Smooth muscle cell of the coronary artery (primary cell): ENCODE measurements at places on chromosomes 11 and 22. TPM values are rescaled to one million over a fixed set of nuclear protein-coding genes. Genes with fewer than 3 reads are reported as not detected.

The PIH1D2 gene
- total RNA-seq: 0.12 and 1.1 TPM in 2 replicates

The TMEM121B gene
- total RNA-seq: 0.08 TPM in 1 of 2 replicates, not detected in the other

The ADORA2A gene
- total RNA-seq: 0.35 and 15.0 TPM in 2 replicates

The OR5AR1 gene
- total RNA-seq: not detected in 2 replicates

The TSSK2 gene
- total RNA-seq: under 0.01 TPM in 1 of 2 replicates, not detected in the other

The OR10D3 gene
- not detected in 2 replicates for total RNA-seq

The GLYAT gene
- not detected in 2 replicates for total RNA-seq

The ADAMTS15 gene
- 27.0 and 42.8 TPM in 2 replicates for total RNA-seq

The LSP1 gene
- 0.53 and 25.2 TPM in 2 replicates for total RNA-seq

The RBMXL2 gene
- 0.08 TPM in 1 of 2 replicates, not detected in the other for total RNA-seq

The LINC01488 gene
- 0.08 TPM in 1 of 2 replicates, not detected in the other for total RNA-seq

The TUG1 gene
- total RNA-seq: 14.7 and 25.8 TPM in 2 replicates

The AMOTL1 gene
- 37.3 and 47.8 TPM in 2 replicates for total RNA-seq

The ANKRD49 gene
- 6.8 and 8.7 TPM in 2 replicates for total RNA-seq

The MYOD1 gene
- not detected in 2 replicates for total RNA-seq

The OR52W1 gene
- total RNA-seq: not detected in 2 replicates

The LAYN gene
- 6.5 and 61.4 TPM in 2 replicates for total RNA-seq

The APOA1 gene
- total RNA-seq: 1.1 and 103 TPM in 2 replicates

The KRTAP5-9 gene
- not detected in 2 replicates for total RNA-seq

The OR52H1 gene
- 0.38 and 1.2 TPM in 2 replicates for total RNA-seq

The FREY1 gene
- total RNA-seq: 0.75 and 1.8 TPM in 2 replicates

The MUC2 gene
- not detected in 2 replicates for total RNA-seq

The BTBD18 gene
- total RNA-seq: not detected in 2 replicates

The OR2D2 gene
- 0.15 TPM in 1 of 2 replicates, not detected in the other for total RNA-seq

The KCNJ4 gene
- total RNA-seq: under 0.01 TPM in 1 of 2 replicates, not detected in the other

The MPPED2 gene
- not detected in 2 replicates for total RNA-seq

The MPZL3 gene
- 0.12 and 1.1 TPM in 2 replicates for total RNA-seq

The DNAJB7 gene
- not detected in 2 replicates for total RNA-seq

The ZNF215 gene
- 1.3 and 4.2 TPM in 2 replicates for total RNA-seq

The GP1BB gene
- 5.3 TPM in 1 of 2 replicates, not detected in the other for total RNA-seq

The PGR gene
- 0.38 and 0.59 TPM in 2 replicates for total RNA-seq

The FGF19 gene
- not detected in 2 replicates for total RNA-seq

The OR51M1 gene
- not detected in 2 replicates for total RNA-seq

The PANX3 gene
- total RNA-seq: not detected in 2 replicates

The METTL15 gene
- total RNA-seq: 9.0 and 14.7 TPM in 2 replicates

The CST6 gene
- total RNA-seq: 2.3 and 2.8 TPM in 2 replicates

The C22orf42 gene
- total RNA-seq: not detected in 2 replicates

The SLC6A5 gene
- total RNA-seq: not detected in 2 replicates

The SPON1 gene
- total RNA-seq: 0.08 and 26.8 TPM in 2 replicates

The IGF2 gene
- total RNA-seq: 0.12 and 0.83 TPM in 2 replicates

The TYMP gene
- total RNA-seq: 9.6 and 18.0 TPM in 2 replicates

The MYBPC3 gene
- total RNA-seq: 0.12 TPM in 1 of 2 replicates, not detected in the other
